ENCODE measurements at places on chromosomes 4 and X.

GRCh38 chr4:141133999-141134995 is 1.0 kb upstream of the RNF150 start:
- DNase-seq, result no peak

GRCh38 chr4:28151314-28151713 is 1290.7 kb downstream of the STIM2 start:
- no peak for DNase-seq

GRCh38 chr4:168522356-168522755 is 25.5 kb downstream of the PALLD start:
- DNase-seq, result no peak

- peak; percentile 13 for DNase-seq
Measured at GRCh38 chrX:20265726-20266681, 705 bp downstream of the RPS6KA3 start.
